ENCODE measurements at places on chromosomes 13 and 19.

- DNase-seq = no peak
These were observed 488.8 kb downstream of the KCTD12 start for GRCh38 chr13:76397413-76397812.

GRCh38 chr19:17749912-17750317 is 1.4 kb upstream of the FCHO1 start:
- DNase-seq = no peak

DNA sequence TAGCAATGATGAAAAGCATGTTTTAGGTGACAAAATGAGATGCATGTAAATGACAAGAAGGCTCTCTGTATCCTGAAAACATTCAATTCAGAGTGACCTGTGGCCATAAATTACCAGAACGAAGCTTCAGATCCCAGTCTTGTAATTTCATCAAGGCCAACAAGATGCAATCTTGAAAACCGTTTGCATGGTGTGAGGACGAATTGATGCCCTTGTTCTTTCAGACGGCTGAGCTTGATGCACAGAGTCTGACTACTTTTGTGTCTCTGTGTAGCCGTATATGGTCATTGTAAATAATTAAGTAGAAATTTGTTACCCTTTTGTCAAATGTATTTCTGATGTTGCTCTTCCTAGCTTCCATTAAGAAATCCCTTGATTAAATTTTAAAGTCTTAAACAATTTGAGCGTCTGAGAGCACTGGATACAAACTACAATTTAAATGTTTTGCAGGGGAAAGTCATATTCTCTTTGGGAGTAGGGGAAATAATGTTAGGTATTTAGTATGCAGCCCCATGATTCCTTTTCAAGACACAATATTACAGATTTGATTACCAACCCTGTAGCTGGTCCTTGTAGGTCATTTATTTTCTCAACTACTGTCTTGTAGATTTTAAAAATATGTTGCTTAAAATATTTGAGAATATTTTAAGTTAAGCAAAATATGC is 125.8 kb upstream of the PCDH9 start:
- DNase-seq = no peak

- DNase-seq = no peak
These were observed 22.6 kb downstream of the SMIM24 start for GRCh38 chr19:3457528-3458228.

DNA sequence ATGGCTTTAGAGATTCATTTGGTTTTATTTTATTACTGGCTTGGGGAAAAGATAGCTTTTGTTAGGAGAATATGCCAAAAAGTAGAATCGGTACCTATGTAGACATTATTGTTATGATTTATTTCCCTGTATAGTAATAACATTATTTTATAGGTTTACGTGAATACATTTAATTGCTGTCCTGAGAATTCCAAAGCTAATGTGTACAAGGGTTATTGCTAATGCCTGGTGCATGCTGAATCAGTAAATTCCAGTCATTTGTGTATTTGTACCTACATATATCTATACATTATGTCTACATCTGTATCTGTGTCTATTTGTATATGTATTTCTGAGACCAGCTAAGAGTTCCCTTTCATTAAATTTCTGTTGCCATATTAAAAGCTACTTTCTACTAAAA is 550.9 kb downstream of the GPC6 start:
- DNase-seq = no peak

- DNase-seq = no peak
These were observed 42.6 kb downstream of the EFNB2 start for GRCh38 chr13:106492588-106493475.

- DNase-seq = no peak
These were observed 30.3 kb upstream of the PDCD5 start for GRCh38 chr19:32550666-32551065.

DNA sequence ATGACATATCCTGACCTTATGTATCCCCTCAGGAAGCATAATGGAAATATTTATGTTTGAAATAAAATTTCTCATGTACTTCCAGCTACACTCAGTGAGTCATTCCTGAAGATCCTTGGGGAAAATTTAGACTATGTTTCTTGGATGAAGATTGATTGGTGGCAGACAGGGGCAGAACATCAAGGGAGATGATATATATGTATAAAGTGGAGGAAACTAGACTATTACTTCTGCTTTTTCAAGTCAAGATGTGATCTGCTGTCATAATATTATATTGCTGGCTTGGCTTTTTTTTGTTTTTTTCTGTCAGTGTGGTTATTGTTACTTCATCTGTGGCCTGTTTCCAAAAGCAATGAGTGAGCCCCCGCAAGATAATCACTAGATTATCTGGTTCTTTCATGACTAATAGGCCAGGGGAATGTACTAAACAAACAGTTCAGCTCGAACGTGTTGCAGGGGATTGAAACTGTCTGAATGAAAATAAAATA is 87.2 kb upstream of the TNFSF11 start:
- peak; percentile 71 for DNase-seq

- DNase-seq = peak; percentile 61
These were observed 5.8 kb upstream of the USE1 start for GRCh38 chr19:17209126-17210036.

- DNase-seq = no peak
These were observed 208.8 kb downstream of the SLITRK6 start for GRCh38 chr13:85590231-85590931.

DNA sequence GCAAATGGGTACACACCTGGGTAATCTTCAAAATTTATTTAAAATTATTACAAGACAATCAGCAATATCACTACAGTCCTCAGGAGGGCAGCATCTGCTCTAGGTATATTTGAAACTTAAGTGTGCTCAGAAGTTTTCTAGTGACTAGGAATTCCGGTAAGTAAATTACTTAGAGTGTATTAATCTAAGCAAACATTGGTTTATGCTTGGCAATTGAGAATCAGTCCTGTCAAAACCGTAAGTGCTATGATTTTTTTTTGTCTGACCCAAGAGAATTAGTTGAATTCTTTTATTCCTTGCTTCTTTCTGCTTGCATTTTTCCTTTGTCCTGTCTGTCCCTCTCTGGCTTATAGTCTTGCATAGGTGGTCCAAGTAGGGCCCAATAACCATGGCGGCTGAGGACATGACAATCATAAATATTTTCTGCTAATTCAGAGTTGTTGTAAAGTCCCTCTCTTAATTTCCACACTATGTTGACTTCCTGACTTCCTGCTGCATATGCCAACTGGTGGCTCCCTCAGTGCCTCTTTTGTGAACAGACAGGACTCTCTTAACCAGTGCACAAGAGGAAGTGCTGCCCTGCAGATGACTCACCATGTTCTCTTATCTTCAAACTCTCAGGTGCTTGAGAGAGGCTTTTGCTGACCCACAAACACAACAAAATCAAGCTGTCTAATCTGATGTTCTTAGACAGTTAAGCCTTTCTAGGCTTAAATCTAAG is 82.2 kb downstream of the SLAIN1 start:
- peak; percentile 89 for DNase-seq

DNA sequence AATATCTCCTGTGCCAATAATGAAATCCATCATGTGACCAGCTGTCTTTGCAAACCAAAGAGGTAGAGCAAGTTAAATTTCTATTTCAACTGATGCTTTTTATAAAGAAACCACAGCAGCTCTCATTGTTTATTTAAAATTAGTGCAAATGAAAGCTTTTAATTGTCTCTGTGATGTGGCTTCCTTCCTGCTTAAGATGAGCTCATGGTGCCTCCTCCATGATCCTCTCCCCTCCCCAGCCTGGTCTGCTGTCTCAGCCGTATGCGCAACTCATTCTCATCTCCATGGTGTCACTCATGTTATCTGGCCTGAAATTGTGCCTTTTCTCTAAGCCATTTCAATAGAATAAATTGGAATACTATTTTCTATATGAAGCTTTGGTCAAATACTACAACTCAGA is 270.6 kb downstream of the FGF14 start:
- DNase-seq = no peak

GRCh38 chr13:75505327-75505726 is 23.4 kb upstream of the TBC1D4 start:
- no peak for DNase-seq

DNA sequence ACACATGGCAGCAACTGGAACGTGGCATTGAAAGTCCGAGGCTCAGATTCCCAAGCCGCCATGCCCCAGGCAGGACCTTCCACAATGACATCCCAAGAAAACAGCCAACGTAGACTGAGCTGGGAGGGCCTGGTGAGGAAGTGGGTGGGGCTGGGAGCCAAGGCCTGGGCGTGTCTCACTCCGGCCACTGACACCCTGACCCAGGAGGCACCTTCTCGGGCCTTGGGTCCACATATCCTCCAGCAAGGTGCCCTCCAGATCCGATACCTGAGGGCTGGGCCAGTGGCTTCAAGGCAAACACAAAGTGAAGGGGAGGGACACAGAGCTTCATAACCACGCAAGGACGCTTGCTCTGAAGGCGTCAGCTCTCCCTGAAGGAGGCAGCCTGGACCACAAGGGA is 43.0 kb downstream of the RAB20 start:
- no peak for DNase-seq

DNA sequence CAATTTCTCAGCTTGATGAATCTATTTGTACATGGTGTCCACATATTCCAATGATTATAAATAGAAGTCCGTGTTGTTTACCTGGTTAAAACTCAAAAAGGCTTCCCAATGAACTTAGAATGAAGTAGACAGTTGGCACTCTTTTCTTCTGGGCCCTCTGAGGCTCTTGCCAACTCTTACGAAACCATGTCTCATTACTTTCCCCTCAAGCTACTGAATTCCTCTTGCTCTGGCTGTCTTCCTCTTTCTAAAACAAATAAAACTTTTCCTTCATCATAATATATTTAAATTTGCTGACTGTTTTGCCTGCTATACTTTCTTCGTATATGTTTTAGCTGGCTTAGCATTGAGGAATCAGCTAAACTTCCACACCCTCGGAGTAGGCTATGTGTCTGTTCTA is 139.7 kb downstream of the SLITRK6 start:
- no peak for DNase-seq

DNA sequence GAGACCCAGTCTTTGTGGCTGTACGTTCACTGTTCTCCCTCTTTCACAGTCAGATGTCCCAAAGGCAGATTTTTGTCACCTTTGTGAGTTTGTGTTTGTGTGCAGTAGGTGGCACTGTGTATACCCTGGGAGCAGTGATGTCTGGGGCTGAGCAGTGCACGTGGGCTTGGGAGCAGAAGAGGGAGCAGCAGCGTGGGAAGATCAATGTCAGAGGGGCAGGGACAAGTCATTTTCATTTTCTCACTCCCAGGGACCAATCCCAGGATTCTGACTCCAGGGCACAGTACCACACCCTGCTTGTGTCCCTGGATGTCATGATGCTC is 2.0 kb upstream of the PSG6 start:
- DNase-seq = no peak

DNA sequence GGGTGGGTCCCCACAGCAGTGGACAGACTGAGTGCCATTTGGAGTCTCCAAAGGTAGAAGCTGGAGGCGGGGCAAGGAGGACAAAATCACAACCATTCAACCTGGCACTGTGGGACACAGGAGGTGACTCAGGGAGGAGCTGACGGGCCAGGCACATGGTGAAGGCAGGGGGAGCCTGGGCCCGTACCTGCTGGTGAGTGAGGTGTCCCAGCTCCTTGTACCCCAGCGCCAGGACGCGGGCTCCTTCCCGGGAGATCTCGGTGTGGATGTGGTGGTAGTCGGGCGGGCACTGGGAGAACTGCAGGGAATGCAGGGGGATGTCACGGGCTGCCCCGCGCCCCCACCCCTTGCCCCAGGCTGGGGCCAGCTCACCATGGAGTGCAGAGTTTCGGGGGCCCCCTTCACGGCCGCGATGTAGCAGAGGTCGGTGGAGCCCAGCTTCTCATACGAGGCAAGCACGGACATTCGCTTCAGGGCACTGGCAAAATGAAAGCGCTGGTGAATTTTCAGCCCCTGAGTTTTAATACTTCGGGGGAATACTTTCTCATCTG is 9.8 kb downstream of the ATP13A1 start:
- no peak for DNase-seq

All from lung microvascular endothelial cell (primary cell).